CD4-positive, alpha-beta T cell treated with Interleukin-15 for 4 hours (primary cell): ENCODE measurements at places on chromosomes 7 and 10.
A peak's percentile ranks its signal among the peaks of the same experiment; 100 is the strongest.

- peak; percentile 64 for DNase-seq
These were observed 973 bp downstream of the CAMK1D start for GRCh38 chr10:12350167-12350872.

DNA sequence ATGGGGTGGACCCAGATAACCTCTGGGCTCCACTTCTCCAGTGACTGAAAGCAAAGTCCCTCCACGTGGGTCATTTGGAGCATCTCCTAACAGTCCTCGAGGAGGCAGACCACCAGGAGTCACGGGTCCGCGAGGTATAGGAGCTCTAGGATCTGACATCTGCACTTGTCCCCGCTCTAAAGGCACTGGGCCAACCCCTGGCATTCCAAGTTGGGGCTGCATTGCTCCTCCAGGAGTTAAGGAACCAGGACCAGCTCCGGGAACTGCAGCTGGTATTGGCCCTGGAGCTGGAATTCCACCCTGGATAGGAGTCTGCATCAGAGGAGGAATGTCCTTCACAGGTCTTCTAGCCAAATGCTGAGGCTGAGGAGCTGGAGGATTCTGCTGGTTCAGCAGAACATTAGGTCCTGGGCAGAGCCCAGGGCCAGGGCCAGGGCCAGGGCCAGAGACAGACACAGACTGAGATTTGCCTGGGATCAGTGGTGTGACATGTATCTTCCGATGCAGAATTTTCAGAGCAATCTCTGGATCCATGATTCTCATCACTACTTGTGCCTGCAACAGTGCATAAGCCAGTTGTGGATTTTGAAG, 827 bp downstream of the CSTF2T start:
- DNase-seq = no peak

DNA sequence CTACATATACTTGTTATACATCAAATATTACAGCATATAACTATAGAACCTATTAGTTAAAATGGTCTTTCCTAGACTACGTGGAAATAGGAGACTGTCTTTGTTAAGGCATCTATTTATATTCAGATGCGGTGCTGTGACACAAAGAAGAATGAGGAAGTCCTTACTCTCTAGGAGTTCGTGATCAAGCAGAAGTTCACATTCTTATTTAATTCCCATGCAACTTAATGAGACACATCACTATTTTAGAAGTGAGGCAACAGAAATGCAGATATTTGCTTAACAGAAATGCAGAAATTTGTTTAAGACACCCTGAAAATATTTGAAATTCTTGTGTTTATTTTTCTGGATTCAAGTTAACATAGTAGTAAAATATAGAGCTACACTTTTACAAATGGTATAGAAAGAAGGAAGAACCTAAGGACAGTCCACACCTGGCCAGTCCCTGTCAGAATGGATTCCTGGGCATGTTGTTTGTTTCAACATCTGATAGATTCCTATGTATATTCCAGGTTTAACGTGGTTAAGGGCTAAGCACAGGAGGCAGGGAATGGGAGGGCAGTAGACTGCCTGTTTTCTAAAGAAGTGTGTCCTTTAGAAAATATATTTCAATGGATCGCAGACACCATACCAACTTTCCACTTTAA, 70.6 kb upstream of the NXPH1 start:
- no peak for DNase-seq

DNA sequence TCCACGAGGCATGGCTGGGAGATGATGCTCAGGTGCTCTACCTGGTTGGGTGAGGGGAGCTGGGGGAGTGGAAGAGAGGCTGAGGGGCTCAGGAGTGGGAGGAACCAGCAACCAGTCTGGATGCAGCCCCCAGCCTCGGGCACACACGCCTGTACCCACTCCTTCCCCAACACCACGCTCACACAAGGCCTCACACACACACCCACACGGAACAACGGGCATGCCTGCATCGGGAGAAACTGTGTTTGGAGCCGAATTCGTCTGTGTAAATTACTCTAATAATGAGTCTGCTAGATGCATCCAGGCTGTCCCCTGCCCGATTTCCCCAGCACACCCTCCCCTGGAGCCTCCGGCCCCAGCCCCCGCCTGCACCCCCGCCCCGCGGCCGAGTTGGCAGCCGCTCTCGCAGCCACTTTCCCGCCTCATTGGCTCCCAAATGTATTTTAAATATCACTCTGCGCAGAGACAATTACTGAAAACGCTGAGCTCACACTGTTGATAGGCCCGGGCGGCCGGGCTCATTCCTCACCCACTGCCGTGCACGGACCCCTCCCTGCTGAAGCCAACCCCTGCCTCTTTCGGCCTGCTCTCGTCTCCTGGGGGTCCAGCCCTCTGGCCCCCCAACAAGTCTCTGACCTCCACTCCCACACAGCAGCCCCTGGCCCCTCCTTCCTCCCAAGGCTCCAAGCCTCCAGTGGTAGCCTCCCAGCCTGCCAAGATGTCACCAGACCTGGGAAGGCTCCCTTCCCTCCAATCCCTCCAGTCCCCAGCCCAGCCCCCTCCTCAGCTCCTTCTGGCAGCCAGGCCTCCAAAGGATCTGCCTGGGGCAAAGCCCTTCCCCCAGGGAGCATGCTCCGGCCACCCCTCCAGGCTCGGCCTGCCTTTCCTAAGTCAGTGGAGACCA, 11.1 kb downstream of the H2BK1 start:
- no peak for DNase-seq

DNA sequence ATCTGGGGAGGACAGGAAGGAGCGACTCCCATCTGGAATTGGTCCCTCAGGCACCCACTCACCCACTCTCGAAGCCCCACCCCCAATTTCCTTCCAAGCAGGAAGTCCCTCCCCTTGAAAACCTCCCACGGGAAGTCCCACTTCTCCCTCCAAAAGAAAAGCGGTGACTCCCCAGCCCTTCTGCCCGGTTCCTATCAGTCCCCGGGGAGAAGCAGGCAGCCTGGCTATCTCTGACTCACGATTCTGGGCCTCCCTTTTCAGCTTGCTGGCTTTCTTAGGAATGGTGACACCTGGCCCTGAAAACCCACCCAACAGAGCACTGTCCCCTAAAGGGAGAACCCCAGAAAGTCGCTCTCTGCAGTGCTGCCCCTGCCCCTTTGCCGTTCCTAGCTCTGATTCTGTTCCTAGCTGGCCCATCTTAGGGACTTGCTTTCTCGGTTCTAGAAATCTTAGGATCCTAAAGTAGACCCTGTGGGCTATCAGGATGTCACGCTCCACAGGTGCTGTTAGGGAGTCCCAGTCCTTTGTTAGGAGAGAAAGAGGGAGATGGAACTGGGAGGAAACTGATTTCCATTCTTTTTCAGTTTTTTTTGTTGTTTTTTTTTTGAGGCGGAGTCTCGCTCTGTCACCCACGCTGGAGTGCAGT, 6.0 kb downstream of the TSC22D4 start:
- DNase-seq = no peak

DNA sequence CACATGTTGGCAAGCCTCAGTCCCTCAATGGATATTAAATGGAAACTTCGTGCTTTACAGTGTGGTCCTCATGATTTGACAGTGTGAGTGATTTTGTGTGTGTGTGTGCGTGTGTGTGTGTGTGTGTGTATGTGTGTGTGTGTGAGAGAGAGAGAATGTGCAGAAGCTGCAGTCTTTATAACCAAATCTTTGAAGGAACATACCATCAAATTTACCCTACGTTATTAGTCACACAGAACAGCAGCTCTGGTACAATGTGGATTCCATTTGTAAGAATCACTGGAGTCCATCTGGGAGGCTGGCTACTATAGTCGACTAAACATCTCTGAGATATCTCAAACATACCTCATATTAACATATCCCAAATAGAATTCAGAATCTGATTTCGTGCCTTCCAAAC, 928.0 kb upstream of the POT1 start:
- no peak for DNase-seq

- peak; percentile 2 for DNase-seq
These were observed 72.1 kb downstream of the INHBA start for GRCh38 chr7:41630741-41631140.

DNA sequence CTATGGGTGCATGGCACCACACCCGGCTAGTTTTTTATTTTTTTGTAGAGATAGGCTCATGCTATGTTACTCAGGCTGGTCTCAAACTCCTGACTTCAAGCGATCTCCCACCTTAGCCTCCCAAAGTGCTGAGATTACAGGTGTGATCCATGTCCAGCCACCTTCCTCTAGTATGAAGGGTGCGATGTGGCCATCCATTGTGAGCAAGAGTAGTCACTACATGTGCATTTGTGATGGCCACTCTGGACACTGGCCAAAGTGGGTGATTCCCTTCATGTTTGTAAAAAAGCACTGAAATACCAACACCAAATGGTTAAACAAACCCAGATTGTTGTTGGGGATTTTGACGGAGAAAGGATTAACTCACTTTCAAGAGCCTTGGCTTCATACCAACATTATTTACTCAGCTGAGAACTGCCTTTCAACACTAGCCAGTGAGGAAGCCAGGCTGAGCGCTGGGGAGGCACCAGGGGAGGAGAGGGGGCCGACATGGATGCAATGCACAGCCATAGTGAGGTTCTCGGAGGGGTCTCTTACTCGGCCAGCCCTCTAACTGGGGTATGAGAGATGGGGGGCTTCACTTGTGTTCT, 198.1 kb upstream of the LYZL2 start:
- DNase-seq = no peak

- DNase-seq = peak; percentile 80
These were observed 86.3 kb downstream of the PRKCQ start for GRCh38 chr10:6493521-6494441.

GRCh38 chr10:12972146-12972545, 29.4 kb downstream of the CCDC3 start:
- DNase-seq = no peak

DNA sequence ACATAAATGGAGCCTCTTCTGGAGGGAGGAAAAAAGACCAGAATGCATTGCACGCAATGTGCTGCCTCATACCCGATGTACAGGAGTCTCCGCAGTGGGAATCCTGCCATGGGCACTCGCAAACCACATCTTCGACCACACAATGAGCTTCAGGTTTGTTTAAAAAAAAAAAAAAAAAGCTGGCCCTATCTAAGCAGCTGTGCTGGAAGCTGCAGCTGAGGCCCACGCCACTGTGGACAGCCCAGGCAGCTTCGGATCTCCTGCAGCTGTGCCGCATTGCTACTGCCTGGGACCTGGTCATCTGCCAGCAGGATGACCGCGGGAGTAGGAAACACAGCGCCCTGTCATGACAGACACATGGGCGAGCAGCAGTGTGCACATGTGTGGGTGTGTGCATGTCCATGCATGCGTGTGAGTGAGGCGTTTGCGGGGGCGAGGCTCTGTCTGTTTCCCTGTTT, 26.0 kb downstream of the EN2 start:
- no peak for DNase-seq

DNA sequence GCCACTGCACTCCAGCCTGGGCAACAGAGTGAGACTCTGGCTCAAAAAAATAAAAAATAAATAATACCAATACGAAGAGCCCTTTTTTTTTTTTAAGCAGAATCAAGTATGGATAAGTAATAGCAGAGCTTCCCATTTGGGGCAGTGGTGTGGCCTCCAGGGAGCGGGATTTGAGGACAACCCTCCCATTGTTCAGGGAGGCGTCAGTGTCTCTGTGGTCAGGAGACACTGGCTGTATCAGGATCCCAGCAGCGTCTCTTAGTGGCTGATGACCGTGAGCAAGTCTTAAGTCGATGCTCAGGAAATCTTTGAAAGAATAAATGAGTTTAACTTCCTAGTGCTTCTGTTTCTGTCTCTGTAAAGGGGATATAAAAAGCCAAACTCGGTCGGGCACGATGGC, 25.2 kb upstream of the SH2B2 start:
- DNase-seq = no peak

DNA sequence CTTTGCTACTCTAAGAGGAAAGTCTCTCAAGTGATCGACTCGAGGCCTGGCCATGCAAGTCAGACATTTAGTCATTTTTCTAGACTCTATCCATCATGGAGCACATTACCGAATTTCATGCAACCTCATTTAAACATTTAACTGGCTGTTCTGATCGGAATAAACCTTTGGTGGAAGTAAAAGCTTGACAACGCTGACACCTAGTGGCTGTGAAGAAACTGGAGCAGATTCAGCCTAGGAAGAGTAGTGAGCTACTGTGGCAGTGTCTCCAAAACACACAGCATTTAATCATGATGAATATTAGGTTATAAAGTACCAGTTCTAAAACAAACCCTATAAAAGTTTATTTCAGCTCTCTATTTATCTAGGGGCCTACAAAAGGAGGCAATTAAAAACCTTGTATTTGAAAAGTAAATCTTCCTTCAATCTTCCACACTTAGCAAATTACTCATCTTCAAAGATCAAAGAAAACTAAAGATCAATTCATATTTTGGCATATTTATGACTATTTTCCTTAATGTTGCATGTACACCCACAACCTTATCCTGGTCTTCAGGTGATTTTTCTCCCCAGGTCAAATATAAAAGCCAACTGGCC, 175.0 kb downstream of the CTNNA3 start:
- peak; percentile 46 for DNase-seq

DNA sequence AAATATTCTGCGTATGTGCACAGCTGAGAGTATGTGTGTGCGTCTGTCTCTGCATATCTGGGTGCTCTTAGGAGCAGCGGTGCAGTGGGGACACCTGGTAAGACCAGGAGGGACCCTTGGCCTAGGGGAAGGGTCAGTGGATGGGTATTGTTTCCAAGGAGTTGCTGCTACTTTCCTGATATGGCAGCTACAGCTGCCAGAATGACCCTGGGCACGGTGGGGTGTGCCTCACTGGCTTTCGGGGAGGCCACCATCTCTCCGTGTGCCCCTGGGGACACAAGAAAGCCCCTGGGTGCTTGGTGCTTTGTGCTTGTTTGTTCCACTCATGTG, 8.6 kb downstream of the PFKFB3 start:
- no peak for DNase-seq

GRCh38 chr7:27958933-27959548, 219.1 kb downstream of the TAX1BP1 start:
- DNase-seq = no peak

DNA sequence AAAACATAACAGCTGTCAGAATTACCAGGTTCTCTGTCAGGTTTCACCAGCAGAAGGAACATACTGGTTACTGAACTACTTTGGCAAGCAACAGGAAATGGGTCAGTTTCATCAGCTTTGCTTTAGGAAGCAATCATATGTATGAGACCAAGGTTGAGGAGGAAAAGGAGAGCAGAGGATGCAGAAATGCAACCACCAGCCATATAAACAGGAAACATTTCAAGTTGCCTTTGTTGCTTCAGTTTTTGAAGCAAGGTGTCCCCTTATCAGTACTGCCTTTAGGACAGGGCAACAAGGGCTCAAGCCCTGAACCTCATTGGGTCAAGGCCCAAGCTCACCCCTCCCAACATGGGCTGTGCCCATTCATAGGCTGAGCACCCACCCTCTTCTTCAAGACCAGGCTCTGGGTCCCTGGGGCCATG, 10.2 kb downstream of the HIPK2 start:
- DNase-seq = no peak

DNA sequence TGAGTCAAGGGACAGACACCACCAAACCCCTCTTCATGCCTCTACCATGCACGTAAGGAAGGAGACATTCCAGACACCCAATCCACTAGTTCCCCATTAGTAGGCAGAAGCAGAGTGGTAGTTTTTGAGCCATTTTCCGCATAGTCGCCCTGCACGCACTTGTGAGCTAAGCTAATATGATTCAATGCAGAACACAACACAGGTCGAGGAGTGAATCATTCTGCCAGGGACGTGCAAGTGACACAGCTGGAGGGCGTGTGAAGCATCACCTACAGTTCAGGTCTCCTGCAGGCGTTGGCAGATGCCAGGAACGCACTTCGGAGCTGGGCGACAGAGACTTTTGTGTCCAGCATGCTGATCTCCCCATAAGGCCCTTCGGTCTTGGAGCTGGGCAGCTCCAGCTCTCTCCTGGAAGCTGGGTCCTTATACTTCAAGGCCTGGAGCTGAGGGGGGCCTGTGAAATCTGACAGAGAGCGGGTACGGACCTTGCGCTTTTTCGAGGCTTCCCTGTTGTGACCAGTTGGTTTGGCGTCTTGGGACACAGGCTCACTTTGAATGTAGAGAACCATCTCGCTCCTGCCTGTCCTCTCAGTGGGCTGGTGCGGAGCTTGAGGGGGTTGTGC, 102.4 kb downstream of the SVIL start:
- DNase-seq = no peak
